Renal cortex interstitium (tissue), 15 donors: ENCODE measurements at places on chromosomes 1 and 21. TPM values are rescaled to one million over a fixed set of nuclear protein-coding genes. Genes with fewer than 3 reads are reported as not detected.

The KPRP gene
- not detected for polyA plus RNA-seq

GRCh38 chr1:242788771-242789170, 264.3 kb upstream of the PLD5 start:
- DNase-seq, result no peak

DNA sequence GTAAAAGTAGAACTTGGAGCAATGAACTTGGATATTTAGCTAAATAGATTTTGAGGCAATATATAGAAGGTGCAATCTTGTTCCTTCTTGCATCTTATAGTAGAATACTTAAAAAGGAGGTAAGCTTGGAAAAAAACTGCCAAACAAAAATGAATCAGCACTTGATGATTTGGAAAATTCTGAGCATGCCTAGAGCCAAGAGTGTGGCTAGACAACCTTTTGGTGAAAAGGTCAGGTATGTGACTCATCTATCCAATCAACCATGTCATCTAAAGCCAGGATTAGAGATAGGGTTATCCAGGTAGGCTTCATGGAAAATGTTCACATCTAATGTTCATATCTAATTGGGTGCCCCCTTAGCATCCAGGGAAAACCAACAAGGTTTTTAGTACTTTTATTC, 515.0 kb downstream of the COL11A1 start:
- no peak for DNase-seq

DNA sequence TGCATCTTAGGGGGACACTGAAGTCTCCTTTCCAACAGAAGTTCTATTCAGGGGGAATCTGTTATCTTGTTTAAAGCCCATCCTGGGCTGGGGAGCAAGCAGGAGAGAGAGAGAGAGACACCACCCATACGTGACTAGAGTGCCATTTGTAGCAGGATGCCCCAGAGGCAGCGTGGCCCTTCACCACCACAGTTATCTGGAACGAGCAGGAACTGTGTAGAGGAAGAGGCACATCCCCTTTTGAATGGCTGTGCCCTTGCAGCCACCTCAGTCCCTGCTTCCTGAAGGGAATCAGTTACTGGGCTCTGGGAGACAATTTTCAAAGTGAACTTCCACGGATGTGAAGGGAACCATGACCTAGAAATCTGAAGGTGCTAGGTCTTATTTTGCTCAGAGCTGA, 19.4 kb upstream of the LAMTOR5 start:
- DNase-seq, result no peak

- DNase-seq, result no peak
These were observed 44.3 kb downstream of the TRIM11 start for GRCh38 chr1:228362141-228362883.

DNA sequence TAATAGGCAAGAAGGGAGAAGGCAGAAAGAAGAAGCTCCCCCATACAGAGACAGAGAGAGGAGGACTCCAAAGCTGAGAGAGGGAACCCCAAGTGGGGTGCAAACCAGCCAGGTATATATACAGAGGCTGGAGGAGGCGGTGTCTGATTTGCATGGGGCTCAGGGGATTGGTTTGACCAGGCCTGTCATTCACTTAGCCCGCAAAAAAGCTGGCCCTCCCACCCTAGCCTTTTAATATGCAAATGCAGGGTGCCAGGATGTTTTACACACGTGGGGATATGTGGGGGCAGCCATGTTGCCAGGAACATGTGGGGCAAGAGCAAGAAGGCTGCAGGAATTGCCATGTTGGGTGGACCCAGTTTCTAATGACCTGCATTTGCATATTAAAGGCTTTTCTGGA, 37.0 kb upstream of the TENT5B start:
- DNase-seq, result no peak

The CRP gene
- not detected for polyA plus RNA-seq

The TEX38 gene
- polyA plus RNA-seq, result 0.64 TPM
